ENCODE measurements at places on chromosomes 1 and 21. TPM values are rescaled to one million over a fixed set of nuclear protein-coding genes. Genes with fewer than 3 reads are reported as not detected.

Gene VWA1
- 0.54 TPM for total RNA-seq

Gene ANKRD35
- 0.29 TPM for total RNA-seq

Gene LAX1
- total RNA-seq = not detected

Gene SLC35A3
- total RNA-seq = 20.7 TPM

DNA sequence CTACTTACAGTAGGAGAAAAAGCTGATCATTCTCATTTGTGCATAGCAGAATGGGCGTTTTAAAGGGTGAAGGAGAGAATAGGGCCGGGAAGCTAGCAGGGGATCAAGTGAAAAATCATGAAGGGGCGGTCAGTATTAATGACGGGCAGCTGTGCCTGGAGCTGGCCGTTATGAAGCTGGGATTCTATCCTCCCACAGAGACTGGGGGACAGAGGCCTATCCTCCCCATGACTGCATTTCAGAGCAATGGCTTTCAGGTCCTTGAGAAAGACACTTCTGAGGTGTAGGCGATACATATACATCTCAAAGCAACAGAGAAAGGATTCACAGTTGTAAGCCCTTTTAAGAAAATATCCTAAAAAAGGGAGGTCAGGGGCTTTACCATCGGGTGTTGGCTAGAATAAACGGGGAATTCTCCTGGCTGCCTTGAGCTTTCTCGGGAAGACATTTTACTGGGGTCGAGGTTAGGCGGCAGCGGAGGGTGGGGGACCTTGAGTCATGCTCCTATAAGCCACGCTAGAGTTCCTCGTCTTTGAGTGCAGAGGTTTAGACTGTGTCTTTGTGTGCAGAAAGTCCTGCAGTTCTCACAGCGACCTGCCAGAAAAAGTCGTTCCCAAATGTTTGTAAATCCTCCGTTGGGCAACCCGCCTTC, 559 bp upstream of the MTARC2 start:
- H3K4me3 ChIP-seq = peak overlapping the region; percentile 71
- no peaks in the 10 kb centered on the region for H3K4me1 ChIP-seq
- no peak overlapping the region for H3K27ac ChIP-seq
- DNase-seq = no peak
- no peaks in the 10 kb centered on the region for H3K36me3 ChIP-seq
- no peaks in the 10 kb centered on the region for H3K27me3 ChIP-seq

- DNase-seq = no peak
- H3K27me3 ChIP-seq = no peaks in the 10 kb centered on the region
- peaks cover 6% of the 10 kb centered on the region for H3K36me3 ChIP-seq
- H3K27ac ChIP-seq = peak overlapping the region; percentile 39
These were observed 10.0 kb upstream of the FAAP20 start for GRCh38 chr1:2204415-2205190.

DNA sequence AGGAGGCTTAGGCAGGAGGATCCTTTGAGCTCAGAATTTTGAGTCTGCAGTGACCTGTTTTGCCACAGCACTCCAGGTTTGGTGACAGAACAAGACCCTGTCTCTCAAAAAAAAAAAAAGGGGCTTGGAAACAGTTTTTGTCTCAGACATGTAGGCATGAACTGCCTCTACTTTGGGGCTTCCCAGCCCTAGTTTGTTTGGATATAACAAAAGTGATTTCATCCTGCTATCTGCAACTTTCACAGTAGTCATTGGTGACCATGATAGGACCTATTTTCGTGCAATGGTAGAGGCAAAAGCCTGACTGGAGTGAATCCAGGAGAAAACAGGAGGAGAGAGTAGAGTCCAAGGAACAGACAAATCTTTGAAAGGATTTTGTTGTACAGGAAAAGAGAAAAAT, 20.3 kb upstream of the EVI5 start:
- no peaks in the 10 kb centered on the region for H3K27me3 ChIP-seq
- H3K36me3 ChIP-seq = no peaks in the 10 kb centered on the region
- no peak overlapping the region for H3K27ac ChIP-seq
- peaks cover 18% of the 10 kb centered on the region for H3K4me1 ChIP-seq
- DNase-seq = no peak

GRCh38 chr1:181391301-181391900, 91.9 kb upstream of the CACNA1E start:
- peak; percentile 32 for DNase-seq
- no peaks in the 10 kb centered on the region for H3K36me3 ChIP-seq
- H3K4me1 ChIP-seq = peaks cover 20% of the 10 kb centered on the region

GRCh38 chr1:92483610-92484471, 2.9 kb downstream of the GFI1 start:
- H3K27ac ChIP-seq = no peak overlapping the region
- H3K4me1 ChIP-seq = peaks cover 6% of the 10 kb centered on the region
- H3K27me3 ChIP-seq = peaks cover 22% of the 10 kb centered on the region
- H3K36me3 ChIP-seq = no peaks in the 10 kb centered on the region

- H3K36me3 ChIP-seq = no peaks in the 10 kb centered on the region
- H3K27me3 ChIP-seq = no peaks in the 10 kb centered on the region
- no peak for DNase-seq
These were observed 607.2 kb upstream of the PLXNA2 start for GRCh38 chr1:208851366-208851765.

- H3K36me3 ChIP-seq = no peaks in the 10 kb centered on the region
- H3K27ac ChIP-seq = no peak overlapping the region
- no peaks in the 10 kb centered on the region for H3K4me1 ChIP-seq
- no peaks in the 10 kb centered on the region for H3K27me3 ChIP-seq
These were observed 1328.6 kb downstream of the MRPL39 start for GRCh38 chr21:24278711-24279110.

DNA sequence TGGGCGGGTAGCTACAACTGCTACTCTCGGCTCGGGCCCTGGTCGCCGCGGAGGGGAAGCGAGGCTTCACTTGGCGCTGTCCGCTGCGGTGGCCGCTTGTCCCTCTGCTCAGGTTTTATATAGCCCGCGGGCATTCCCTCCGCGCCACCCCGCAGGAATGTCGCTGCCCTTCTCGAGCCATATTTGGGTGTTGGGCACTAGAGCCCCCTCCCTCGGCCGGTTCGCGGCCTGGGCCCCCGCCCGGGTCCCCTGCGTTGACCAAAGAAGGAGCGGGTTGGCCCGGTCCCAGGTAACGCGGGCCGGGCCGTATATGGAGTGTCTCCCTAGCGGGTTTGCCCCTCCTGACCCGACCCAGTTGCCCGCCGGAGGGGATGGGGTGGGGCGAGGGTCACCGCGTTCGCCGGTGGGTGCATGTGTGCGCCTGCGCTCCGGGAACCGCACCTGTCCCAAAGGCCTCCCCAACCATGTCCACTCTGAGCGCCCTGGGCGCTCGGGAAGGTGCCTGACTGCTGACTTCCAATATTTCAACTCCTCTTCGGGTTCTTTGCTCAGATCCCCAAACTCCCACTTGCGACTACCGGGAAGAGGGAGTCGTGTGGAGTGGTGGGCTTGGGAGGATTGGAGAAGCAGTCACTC, at the start of gene ACTA1:
Gene ACTA1, minus strand, starts transcription at position 90 of the 636 bp plus-strand sequence. CDS start 979 bp downstream, outside the sequence.
- peaks cover 12% of the 10 kb centered on the region for H3K36me3 ChIP-seq
- H3K27ac ChIP-seq = no peak within 1 kb of the TSS
- H3K27me3 ChIP-seq = peaks cover 24% of the 10 kb centered on the region
- no peak for DNase-seq
- H3K4me1 ChIP-seq = no peaks in the 10 kb centered on the region

- peaks cover 6% of the 10 kb centered on the region for H3K36me3 ChIP-seq
- H3K4me1 ChIP-seq = peaks cover 43% of the 10 kb centered on the region
These were observed 51.8 kb downstream of the POU2F1 start for GRCh38 chr1:167272369-167272957.

DNA sequence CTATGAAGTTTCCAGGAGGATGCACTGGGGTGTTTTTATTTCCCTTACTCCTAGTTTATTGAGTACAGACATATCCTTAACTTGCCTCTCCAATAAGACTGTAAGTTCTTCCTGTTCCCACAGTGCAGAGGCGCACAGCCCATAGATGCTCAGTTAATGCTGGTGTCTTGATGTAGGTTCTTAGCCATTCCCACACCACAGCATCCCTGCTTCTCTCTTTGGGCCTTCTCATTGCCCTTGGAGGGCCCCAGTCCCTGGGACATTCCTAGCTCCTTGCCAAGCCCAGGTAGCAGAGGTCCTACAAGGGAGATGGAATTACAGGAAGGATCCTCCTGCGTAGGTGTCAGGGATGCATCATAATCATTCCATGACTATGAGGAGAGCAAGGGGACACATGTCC, 61.6 kb upstream of the HMGB4 start:
- H3K4me3 ChIP-seq = no peak overlapping the region
- H3K36me3 ChIP-seq = no peaks in the 10 kb centered on the region
- H3K27ac ChIP-seq = no peak overlapping the region
- no peaks in the 10 kb centered on the region for H3K4me1 ChIP-seq
- no peak for DNase-seq
- H3K27me3 ChIP-seq = no peaks in the 10 kb centered on the region

DNA sequence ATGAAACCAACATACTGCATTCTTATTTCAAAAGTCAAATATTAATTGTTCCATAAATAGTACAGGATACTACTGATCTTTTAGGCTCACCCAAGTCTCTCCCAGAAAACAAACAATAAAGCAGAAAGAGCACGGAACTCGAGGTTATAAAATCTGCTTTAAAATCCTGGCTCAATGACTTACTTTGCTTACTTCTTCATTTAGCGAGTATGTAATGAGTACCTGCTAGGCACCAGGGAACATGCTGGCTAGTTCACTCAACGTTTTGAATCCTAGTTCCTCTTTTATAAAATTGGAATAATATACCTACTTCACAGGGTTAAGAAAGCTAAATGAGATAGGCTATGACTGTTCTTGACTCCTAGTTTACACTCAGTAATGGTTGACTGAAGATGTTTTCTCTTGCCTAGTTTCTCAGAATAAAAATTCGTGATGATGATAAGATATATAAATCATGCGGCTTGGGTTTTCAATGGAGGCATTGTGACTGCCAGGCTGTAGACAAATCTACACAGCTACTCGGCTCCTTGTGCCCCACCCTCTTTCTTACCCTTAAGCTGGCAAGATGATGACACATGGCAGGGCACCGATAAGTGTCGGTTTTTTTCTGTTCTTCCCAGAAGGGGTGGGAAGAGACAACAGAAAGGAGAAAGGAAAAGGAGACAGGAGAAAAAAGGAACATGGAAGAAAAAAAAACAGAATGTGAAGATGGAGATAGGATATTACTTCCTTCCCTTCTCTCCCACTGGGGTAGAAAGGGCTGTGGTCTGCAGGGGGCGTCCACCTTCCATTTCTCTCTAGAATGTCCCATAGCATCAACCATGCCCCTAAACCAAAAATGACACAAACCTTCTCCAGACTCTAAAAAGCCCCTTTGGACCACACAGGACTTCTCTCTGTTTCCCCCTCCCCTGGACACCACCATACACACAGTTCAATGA, 507.1 kb downstream of the SMYD3 start:
- H3K27ac ChIP-seq = peak overlapping the region; percentile 61
- DNase-seq = no peak
- H3K27me3 ChIP-seq = no peaks in the 10 kb centered on the region
- H3K4me3 ChIP-seq = no peak overlapping the region
- H3K36me3 ChIP-seq = peaks cover 7% of the 10 kb centered on the region

DNA sequence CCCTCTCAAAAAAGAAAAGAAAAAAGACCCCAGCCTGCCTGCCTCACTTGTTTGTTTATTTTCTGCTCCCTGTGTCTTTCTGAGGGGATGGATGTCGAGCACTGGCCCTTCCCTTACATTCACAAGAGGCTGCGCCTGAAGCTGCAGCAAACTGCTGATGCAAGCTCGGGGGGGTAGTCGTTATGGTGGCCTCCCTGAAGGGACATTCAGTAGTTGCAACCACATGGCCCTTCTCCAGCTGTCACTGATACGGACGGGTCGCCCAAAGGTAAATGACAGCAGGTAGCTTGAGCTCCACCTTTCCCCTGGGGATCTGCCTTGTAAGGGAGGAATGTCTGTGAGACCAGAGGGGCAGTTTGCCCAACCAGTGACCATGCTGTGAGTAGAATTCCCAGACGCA, 17.7 kb downstream of the PLEKHM2 start:
- DNase-seq = no peak
- H3K4me1 ChIP-seq = peaks cover 20% of the 10 kb centered on the region
- H3K27ac ChIP-seq = no peak overlapping the region

DNA sequence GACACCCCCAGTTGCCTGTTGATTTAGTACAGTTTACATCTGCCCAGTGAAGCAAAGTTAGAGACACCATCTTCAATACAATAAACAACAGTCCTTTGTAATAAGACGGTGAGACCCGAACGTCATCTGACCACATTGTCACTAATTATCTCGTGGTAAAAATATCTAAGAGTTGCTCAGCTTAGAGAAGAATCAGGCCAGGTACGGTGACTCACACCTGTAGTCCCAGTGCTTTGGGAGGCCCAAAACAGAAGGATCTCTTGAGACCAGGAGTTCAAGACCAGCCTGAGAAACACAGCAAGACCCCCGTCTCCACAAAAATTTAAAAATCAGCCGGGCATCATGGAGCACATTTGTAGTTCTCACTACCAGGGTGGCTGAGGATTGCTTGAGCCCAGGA, 53.5 kb downstream of the CD34 start:
- DNase-seq = no peak
- H3K4me1 ChIP-seq = peaks cover 13% of the 10 kb centered on the region
- H3K36me3 ChIP-seq = peaks cover 44% of the 10 kb centered on the region
- no peak overlapping the region for H3K4me3 ChIP-seq
- no peaks in the 10 kb centered on the region for H3K27me3 ChIP-seq
- no peak overlapping the region for H3K27ac ChIP-seq

- H3K27ac ChIP-seq = no peak overlapping the region
- DNase-seq = peak; percentile 42
- H3K4me3 ChIP-seq = no peak overlapping the region
- H3K4me1 ChIP-seq = peaks cover 50% of the 10 kb centered on the region
- H3K27me3 ChIP-seq = no peaks in the 10 kb centered on the region
- H3K36me3 ChIP-seq = peaks cover 6% of the 10 kb centered on the region
These were observed 709 bp downstream of the NECTIN4 start for GRCh38 chr1:161088587-161089110.

DNA sequence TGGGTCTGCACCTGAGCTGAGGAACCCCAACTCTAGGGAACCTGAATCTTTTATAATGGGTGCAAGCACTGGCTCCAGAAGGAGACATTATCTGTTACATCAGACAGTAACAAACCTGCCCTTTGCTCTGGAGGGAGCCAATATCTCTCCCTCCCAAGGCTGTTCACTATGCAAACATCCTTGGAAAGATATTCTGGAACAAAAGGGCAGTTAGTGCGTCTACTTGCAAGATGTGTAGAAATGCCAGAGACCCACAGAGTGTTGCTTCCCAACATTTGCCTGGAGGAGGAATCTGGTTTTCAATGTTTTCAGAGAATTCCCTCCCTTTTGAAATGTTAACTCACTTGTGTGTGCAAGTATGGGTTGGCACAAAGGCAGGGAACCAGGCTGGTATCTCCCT, 31.9 kb downstream of the UMODL1 start:
- no peaks in the 10 kb centered on the region for H3K27me3 ChIP-seq
- peaks cover 3% of the 10 kb centered on the region for H3K4me1 ChIP-seq
- H3K4me3 ChIP-seq = no peak overlapping the region
- no peak overlapping the region for H3K27ac ChIP-seq
- DNase-seq = no peak
- H3K36me3 ChIP-seq = no peaks in the 10 kb centered on the region
